ENCODE measurements at places on chromosomes 11 and 22.

DNA sequence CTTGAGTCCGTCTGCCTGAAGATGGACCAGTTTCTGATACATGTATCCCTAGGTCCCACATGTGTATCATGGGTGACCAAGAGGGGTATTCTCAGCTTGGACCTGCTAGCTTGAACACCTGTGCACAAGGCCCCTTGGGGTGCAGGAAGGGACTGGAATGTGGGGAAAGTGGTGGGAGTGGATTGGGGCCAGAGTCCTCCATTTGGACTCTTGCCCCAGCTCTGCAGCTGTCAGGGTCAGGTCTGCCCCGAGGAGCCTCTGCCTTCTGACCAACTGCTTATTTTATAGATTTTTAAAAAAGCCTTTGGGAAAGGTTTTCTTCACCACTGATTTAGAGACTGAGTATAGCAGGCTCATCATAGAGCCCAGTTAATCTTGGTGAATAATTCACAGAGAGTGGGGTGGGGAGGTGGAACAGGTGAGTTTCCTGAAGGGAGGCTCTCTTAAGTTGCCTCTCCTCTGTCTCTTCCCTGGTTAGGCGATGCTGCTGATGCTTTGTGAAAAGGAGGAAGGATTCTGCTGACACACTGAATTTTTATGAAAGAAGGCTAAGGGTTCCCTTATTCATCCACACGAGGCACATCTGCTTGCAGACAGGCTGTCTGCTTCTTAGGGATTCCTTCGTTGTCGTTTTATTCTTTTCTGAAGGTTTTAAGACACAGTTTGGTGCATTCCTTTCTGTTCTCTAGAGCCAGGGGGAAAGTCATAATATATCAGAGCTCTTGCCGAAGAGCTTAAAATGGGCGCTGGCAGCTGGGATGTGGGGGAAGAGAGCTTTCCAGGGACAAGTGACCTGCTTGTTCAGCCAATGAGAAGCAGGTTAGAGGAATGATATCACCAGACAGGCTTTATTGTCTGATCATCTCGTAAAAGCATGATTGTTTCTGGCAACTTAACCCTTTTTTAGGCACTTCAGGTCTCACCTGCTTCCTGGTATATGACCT, 19.9 kb downstream of the TRIM44 start:
- no peak overlapping the region for H3K27ac ChIP-seq
- H3K27me3 ChIP-seq = no peaks in the 10 kb centered on the region
- H3K36me3 ChIP-seq = no peaks in the 10 kb centered on the region
- H3K4me3 ChIP-seq = no peak overlapping the region
- H3K4me1 ChIP-seq = peaks cover 27% of the 10 kb centered on the region

GRCh38 chr11:47400768-47401279, 7.6 kb upstream of the SLC39A13 start:
- H3K4me3 ChIP-seq = no peak overlapping the region
- H3K36me3 ChIP-seq = no peaks in the 10 kb centered on the region
- H3K4me1 ChIP-seq = peaks cover 16% of the 10 kb centered on the region
- H3K27ac ChIP-seq = peak overlapping the region; percentile 80
- DNase-seq = no peak

DNA sequence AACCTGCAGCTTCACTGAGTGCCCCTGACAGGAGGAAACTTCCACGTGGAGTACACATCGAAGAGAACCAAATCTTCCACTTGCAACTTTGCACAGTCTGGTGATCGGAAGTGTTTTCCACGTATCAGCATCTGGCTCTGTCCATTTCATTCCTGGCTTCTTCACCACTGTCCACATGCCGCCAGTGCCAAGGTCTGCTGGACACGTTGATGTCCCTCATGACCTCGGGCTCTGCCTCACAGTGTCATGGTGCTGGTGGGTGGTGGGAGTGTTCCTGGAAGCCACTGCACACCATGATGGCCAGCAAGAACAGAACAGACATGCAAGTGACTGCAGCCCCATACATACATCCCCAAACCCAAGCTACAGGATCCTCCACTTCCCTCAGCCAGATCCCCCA, 48.4 kb downstream of the WNT11 start:
- H3K4me1 ChIP-seq = peaks cover 44% of the 10 kb centered on the region
- DNase-seq = no peak
- H3K36me3 ChIP-seq = no peaks in the 10 kb centered on the region
- H3K27ac ChIP-seq = no peak overlapping the region
- no peak overlapping the region for H3K4me3 ChIP-seq

- no peak overlapping the region for H3K4me3 ChIP-seq
- H3K27ac ChIP-seq = no peak overlapping the region
- no peaks in the 10 kb centered on the region for H3K4me1 ChIP-seq
These were observed 19.0 kb downstream of the MPPED2 start for GRCh38 chr11:30567120-30567519.

DNA sequence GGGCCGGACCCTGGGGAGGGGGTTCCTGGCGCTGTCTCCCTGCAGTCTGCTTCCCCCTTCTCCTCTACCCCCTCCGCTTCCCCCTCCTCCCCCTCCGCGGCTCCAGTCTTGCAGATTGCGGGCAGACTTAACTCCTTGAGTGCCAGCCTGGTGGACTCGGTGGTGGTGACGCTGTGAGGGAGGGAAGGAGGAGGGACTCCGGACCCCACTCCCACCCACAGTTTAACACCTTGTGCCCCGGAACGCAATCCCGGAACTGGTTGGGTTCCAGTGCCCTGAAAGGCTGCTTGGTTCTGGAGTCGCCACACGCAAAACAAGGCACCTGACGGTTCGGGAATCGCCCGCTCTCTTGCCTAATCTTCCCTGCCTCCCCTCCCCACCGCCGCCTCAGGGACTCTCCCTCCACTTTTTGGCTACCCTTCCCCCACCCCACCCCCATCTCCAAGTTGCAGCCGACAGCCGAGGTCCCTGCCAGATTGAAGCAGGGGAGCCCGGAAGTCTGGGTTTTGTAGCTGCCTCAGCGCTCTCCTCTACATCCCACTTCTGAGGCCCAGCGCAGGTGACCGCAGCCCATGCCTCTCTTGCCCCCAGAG, 3.9 kb upstream of the BCL9L start:
- H3K36me3 ChIP-seq = no peaks in the 10 kb centered on the region
- peaks cover 46% of the 10 kb centered on the region for H3K4me1 ChIP-seq
- H3K4me3 ChIP-seq = peak overlapping the region; percentile 55
- H3K27ac ChIP-seq = peak overlapping the region; percentile 98
- no peaks in the 10 kb centered on the region for H3K27me3 ChIP-seq

GRCh38 chr11:8375932-8376331, 112.3 kb upstream of the LMO1 start:
- no peak overlapping the region for H3K27ac ChIP-seq
- no peaks in the 10 kb centered on the region for H3K27me3 ChIP-seq
- H3K4me1 ChIP-seq = no peaks in the 10 kb centered on the region
- DNase-seq = no peak
- no peaks in the 10 kb centered on the region for H3K36me3 ChIP-seq

- H3K36me3 ChIP-seq = no peaks in the 10 kb centered on the region
- no peak overlapping the region for H3K27ac ChIP-seq
- no peak overlapping the region for H3K4me3 ChIP-seq
- no peaks in the 10 kb centered on the region for H3K4me1 ChIP-seq
- no peaks in the 10 kb centered on the region for H3K27me3 ChIP-seq
- no peak for DNase-seq
These were observed 128.4 kb downstream of the FAM76B start for GRCh38 chr11:95661162-95661561.

DNA sequence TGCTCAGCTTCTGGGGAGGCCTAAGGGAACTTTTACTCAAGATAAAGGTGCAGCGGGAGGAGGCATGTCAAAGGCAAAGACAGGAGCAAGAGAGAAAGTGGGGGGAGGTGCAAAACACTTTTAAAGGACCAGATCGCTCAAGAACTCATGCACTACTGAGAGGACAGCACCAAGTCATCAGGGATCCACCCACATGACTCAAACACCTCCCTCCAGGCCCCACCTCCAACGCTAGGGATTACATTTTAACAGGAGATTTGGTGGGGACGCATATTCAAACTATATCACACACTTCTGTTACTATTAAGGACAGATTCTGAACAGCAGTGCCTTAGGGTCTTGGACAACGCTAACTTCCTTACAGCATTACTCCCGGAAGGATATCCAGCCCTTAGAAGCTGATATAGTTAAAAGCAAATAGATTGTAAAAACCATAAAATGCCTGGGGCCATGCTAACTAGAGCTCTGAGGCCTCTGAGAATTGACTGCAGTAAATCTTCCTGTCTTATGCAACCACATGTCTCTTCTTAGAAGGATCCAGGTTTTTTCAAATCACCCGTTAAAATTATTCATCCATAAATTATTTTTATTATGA, 16.7 kb upstream of the ZC3H12C start:
- H3K27me3 ChIP-seq = no peaks in the 10 kb centered on the region
- no peak overlapping the region for H3K27ac ChIP-seq
- H3K36me3 ChIP-seq = no peaks in the 10 kb centered on the region
- H3K4me1 ChIP-seq = peaks cover 25% of the 10 kb centered on the region

DNA sequence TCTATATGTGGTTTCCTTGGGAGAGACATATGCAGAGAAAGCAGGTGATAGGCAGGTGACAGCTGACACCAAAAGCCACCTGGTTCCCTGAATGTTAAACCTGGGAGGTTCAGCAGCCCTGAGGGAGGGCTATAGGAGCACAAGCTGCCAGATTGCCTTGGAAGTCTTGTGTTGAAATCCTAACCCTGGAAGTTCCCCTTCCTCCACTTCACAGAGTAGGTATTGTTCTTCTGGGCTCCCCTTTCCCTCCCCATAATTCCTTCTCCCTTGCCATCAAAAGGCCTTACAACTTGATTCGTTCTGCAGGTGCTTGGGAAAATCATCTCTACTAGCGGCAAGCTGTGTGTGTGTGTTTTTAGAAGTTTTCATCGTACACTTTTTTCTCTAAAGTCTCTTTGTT, 5.4 kb downstream of the LDLRAD3 start:
- no peak overlapping the region for H3K27ac ChIP-seq
- DNase-seq = no peak
- no peaks in the 10 kb centered on the region for H3K27me3 ChIP-seq
- no peaks in the 10 kb centered on the region for H3K36me3 ChIP-seq
- peaks cover 11% of the 10 kb centered on the region for H3K4me1 ChIP-seq
- H3K4me3 ChIP-seq = no peak overlapping the region

Measured in body of pancreas (tissue), 4 donors.